ENCODE measurements at places on chromosomes 3 and 15.

DNA sequence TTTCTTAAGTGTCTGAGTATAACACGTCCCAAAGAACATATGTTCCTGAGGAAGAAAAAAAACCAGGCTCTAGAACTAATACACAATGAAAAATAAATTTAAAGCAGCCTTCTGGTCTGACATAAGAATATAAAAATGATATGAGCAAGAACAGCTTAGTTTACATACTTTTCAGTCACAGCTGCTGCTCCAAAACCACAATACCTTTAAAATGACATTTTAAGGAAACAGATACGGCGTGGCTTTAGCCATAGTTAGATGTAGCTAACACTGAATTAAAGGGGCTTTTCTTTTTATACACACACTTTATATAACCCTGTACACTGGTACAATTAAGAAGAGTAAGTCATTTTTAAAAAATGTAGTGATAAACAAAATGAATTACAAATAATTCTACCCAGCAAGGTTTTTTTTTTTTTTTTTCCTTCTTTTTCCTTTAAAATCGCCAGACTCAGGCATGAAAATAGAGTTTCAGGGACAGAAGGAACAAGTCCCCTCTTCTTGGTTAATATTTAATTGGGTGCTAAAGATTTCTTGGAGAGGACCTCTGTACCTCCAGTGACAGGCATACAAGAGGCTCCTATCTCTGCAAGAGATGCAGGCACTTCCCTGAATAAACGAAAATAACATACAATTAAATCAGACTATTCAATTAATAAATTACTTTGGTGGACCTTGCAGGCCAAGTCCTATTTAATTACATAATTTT lies 265.6 kb downstream of the FOXP1 start:
- no peak for DNase-seq

- no peak for DNase-seq
These were observed 137.7 kb upstream of the NECTIN3 start for GRCh38 chr3:110933821-110934426.

DNA sequence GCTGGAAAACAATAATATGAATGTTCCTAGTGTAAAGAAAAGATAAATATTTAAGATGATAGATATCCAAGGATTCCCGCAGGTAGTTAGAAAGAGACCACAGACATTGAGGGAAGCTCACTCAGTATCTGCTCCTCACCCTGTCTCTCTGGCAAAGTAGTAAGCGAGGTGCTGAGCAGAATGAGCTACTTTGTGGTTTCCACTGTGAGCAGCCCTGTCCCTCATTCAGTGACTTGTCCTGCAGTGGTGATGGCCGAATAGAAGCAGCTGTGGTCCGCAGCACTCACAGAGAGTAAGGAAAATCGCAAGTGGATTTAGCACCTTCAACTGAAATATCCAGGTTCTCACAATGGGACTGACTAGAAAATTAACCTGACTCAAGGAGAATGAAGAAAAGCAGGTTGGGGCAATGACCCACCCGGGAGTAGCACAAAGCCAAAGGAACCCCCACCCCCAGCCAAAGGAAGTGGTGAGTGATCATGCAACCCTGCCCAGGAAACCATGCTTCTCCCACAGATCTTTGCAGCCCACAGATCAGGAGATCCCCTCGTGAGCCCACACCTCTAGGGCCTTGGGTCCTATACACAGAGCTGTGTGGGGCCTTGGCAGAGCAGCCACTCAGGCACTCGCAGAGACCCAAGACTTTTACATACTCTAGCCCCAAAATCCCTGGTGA lies 21.8 kb upstream of the SLC25A38 start:
- no peak for DNase-seq

- DNase-seq, result peak; percentile 89
These were observed 1.9 kb downstream of the KLF13 start for GRCh38 chr15:31328428-31328968.

DNA sequence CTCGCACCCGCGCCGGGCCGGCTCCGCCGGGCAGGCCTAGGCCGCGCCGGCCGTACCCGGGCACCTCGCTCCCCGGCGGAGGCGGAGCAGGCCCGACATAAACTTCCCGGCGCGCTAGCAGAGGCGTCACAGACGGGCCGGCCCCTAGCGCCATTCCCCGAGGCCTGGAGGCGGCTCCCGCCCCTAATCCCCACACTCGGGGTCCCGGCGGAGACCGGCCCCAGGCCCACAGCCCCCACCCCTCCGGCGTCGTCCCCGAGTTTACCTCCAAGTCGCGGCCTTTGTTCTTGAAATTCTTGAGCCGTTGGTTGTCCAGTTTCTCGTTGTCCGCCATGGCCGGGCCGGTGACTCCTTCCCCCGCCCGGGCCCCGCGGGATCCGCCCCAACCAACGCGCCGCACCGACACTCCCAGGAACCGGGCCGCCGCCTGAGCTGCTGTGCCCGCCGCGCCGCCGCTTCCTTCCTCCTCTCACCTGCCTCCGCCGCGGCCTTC lies 376 bp downstream of the KPNA4 start:
- peak; percentile 63 for DNase-seq

DNA sequence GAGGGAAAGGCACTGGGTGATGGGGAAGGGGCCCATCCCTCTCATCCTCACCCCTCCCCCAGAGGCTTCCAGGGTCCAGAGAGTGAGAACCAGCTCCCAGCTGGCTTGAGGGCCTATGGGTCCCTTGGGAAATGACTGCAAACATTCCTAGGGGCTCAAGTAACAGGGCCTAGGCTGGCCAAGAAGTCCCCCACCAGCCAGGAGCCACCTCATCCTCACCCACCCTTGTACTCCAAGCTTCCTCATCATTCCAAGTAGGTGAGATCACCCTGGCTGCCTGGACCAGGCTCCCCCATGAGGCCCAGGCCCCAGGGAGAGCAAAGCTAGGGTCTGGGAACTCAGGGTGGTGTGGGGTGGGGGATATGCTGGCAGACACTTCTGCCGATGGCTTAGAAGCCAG lies 14.8 kb downstream of the LOXL1 start:
- DNase-seq, result no peak

DNA sequence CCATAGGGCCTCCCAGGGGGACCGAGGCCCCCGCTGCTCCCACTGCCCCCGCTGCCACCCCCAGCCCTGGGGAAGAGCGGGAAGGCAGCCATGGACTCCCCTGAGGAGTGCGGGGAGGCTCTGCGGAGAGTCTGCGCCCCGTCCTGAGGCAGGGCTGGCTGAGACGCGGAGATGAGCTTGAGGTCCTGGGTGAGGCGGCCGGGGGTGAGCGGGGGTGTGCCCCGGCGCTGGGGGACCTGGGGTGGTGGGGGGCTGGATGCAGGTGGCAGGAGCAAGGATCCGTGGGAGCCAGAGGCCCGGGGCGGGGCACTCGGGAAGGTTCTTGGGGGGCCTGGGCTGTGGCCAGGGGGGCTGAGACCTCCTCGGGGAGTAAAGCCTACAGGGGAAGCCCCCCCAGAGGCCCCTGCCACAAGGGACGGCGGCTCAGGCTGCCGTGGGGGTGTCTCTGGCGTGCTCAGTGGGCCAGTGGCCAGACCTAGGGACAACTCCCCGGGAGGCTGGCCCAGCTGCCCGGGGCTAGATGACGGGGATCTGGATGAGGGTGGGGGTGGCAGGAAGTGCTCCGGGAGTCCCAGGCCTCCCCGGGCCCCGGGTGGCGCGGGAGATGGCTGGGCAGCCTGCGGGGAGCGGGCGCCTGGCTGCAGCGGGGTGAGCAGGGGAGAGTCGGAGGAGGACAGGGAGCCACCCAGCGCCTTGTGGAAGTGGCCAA lies 45.9 kb downstream of the HCN4 start:
- no peak for DNase-seq

DNA sequence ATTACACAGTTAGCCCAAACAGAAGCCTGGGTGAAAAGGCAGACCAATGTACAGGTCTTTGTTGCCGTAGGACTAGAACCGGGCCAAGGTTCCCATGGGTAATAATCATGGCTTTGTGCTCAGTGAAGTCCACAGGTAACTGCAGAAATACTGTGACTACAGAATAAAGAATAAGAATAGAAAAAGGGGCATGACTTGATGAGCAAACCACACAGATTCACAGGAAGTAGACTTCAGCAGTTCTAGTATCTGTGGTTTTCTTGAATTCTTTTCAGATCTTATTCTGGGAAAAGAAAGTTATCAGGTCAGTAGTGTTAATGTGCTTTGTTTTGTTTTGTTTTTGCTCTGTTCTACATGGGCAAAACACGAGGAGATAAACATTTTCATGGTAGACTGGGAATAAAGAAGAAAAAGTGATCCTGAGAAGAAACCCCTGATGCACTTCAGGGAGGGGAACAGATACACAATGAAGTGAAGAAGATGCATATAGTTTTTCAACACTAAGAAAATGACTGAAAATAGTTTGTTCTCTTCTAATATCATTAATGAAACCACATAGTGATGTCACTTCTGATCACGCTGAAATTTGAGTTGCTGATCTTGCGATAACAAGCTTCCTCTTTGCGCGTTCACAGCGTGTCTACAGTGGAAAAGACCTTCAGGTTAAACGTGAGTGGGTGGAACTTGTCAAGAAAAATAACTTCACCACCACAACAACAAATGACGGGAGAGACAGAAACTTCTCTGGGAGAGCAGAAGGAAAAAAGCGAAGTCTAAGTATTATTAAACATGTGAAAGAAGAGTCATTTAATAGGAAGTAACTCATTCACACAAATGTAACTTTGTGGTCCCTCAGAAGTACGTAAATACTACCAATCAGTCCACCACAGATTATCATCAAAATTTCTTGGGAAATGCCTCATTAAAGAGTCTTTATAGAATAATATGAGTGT lies 315.8 kb upstream of the SATB1 start:
- peak; percentile 57 for DNase-seq

- no peak for DNase-seq
These were observed 783.3 kb downstream of the ZPLD1 start for GRCh38 chr3:103218146-103218545.

GRCh38 chr3:179446501-179446900 lies 4.8 kb downstream of the GNB4 start:
- no peak for DNase-seq

- no peak for DNase-seq
These were observed 284.2 kb downstream of the SV2B start for GRCh38 chr15:91384189-91384730.

GRCh38 chr3:53159156-53160060 lies 1.6 kb upstream of the PRKCD start:
- DNase-seq, result no peak

- no peak for DNase-seq
These were observed 5.7 kb downstream of the NR2F2 start for GRCh38 chr15:96336108-96336595.

DNA sequence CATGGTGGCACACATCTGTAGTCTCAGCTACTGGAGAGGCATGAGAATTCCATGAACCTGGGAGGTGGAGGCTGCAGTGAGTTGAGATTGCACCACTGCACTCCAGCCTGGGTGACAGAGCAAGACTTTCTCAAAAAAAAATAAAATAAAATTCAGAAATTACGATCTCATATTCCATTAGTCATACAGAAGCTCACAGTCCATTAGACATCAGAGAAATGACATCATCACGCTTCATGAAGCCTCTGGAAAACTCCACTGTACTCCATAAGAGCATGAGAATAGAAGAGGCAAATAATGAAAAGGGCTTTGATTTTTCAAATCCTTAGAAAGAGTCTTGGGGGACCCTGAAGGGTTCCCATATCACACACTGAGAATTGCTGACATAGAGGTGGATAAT lies 145.0 kb upstream of the MITF start:
- DNase-seq, result no peak

- no peak for DNase-seq
These were observed 16.0 kb upstream of the STAC start for GRCh38 chr3:36364260-36364659.

DNA sequence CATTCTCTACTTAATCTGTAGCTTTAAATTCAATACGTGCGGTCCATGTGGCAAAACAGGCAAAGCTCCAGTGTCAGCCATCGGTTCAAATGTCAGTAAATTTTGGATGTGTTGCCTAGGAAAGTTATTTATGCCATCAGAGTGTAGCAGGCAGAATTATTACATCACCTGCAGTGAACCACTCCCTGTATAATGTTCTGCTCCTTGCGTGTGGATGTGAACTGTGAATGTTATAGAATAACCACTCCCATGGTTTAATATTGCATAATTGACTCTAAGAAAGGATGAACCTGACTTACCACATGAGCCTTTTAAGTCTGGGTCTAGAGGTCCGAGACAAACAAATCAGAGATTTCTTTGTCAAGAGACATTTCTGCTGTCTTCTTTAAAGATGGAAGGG lies 145.5 kb downstream of the GOLIM4 start:
- DNase-seq, result no peak

DNA sequence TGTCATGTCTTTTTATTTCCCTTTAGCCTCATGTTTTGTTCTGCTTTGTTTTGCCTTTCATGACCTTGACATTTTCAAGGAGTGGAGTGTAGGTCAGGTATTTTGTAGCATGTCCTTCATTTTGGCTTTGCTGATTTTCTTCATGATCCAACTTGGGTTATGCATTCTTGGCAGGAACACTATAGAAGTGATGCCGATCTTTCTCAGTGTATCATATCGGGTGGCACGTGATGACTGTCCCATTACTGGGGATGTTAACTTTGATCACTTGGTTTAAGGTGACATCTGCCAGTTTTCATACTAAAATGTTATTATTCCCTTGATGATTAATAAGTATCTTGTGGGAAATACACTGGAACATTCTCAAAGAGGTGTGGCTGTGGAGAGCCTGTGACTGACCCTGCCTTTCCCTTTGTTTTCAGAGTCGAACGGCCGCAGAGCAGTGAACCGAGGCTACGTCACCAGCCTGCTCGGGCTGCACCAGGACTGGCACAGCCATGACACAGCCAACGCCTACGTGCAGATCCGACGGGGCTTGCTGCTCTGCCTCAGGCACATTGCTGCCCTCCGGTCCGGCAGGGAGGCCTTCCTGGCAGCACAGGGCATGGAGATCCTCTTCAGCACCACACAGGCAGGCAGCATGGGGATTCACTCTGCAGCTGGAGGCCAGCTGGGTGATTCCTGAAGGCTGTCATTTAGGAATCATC lies 167.7 kb downstream of the AGBL1 start:
- no peak for DNase-seq

- DNase-seq, result no peak
These were observed 801 bp upstream of the NGRN start for GRCh38 chr15:90264671-90265070.

DNA sequence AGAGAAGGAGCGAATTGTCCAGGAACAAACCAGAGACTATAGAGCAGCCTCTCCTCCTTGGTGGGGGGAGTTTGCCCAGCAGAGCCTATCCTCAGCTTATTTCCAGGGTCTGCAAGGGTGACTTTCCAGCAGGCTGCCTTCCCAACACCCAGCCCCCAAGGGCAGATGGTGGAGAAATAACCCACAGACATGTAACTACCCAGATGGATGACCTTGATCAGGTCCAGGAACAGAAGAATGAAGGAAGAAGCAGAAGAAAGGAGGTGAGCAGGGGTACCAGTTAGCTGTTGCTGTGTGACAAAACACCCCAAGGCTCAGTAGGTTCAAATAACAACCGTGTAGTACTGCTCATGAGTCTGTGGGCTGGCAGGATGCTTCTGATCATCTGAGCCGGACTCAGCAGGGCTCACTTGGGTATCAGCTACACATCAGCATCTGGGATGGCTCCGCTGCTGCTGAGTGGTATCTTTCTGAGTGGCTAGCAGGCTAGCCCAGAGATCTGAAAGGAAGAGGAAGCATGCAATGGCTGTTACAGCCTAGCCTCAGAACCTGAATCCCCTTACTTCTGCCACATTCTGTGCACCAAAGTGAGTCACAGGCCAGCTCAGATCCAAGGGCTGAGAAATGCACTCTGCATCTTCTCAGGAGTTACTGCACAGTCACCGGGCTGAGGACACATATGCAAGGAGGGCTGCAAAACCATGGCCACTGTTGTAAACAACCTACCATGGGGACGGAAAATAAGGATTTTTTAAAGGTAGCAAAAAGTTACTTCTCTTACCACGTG lies 22.2 kb upstream of the TXNRD3 start:
- no peak for DNase-seq

- DNase-seq, result no peak
These were observed 5.4 kb upstream of the TNFSF10 start for GRCh38 chr3:172528677-172529076.

- no peak for DNase-seq
These were observed 75.1 kb downstream of the MOBP start for GRCh38 chr3:39542588-39542988.

Data from activated naive CD4-positive, alpha-beta T cell treated with anti-CD3 and anti-CD28 coated beads, Interleukin-2, amount 50 U/mL, for 16 hours (primary cell).